ENCODE measurements at places on chromosomes 2 and 18. TPM values are rescaled to one million over a fixed set of nuclear protein-coding genes. Genes with fewer than 3 reads are reported as not detected.

- H3K4me3 ChIP-seq = no peak overlapping the region
- H3K27me3 ChIP-seq = no peaks in the 10 kb centered on the region
- no peaks in the 10 kb centered on the region for H3K36me3 ChIP-seq
- peaks cover 13% of the 10 kb centered on the region for H3K4me1 ChIP-seq
Observed at GRCh38 chr2:96954011-96954846, 32.2 kb downstream of the FAM178B start.

The AGXT gene
- polyA plus RNA-seq = not detected

GRCh38 chr2:51424418-51424817 is 392.5 kb upstream of the NRXN1 start:
- no peaks in the 10 kb centered on the region for H3K4me1 ChIP-seq
- H3K4me3 ChIP-seq = no peak overlapping the region
- no peak for DNase-seq
- no peaks in the 10 kb centered on the region for H3K27me3 ChIP-seq

DNA sequence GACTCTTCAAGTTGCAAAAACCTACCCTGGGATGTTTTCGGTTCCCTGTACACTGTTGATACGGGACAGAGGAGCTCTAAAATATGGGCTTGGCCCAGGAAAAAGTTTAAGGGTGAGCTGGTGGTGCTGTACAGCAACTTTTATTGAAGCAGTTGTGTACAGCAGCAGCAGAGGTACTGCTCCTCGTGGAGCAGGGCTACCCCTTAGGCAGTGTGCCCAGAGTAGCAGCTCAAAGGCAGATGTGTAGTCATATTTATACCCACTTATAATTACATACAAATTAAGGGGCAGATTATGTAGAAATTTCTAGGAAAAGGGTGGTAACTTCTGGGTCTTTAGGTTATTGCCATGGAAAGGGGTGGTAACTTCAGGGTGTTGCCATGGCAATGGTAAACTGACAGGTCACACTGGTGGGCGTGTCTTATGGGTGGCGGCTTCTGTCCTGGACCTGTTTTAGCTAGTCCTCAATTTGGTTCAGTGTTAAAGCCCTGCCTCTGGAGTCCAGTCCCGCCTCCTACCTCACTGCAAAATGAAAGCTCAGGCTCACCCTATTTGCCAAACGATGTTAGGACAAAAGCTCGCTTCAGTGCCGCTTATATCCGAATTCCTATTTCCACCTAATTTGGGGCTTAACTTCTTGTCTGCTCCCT is 203.2 kb downstream of the ETAA1 start:
- DNase-seq = no peak
- H3K27ac ChIP-seq = no peak overlapping the region
- H3K36me3 ChIP-seq = no peaks in the 10 kb centered on the region
- no peaks in the 10 kb centered on the region for H3K27me3 ChIP-seq
- H3K4me3 ChIP-seq = no peak overlapping the region

GRCh38 chr2:241872313-241872642 is 2.7 kb downstream of the RTP5 start:
- DNase-seq = no peak
- no peaks in the 10 kb centered on the region for H3K36me3 ChIP-seq
- H3K4me3 ChIP-seq = no peak overlapping the region

The GULP1 gene
- polyA plus RNA-seq = not detected

The NOL4 gene
- not detected for polyA plus RNA-seq

DNA sequence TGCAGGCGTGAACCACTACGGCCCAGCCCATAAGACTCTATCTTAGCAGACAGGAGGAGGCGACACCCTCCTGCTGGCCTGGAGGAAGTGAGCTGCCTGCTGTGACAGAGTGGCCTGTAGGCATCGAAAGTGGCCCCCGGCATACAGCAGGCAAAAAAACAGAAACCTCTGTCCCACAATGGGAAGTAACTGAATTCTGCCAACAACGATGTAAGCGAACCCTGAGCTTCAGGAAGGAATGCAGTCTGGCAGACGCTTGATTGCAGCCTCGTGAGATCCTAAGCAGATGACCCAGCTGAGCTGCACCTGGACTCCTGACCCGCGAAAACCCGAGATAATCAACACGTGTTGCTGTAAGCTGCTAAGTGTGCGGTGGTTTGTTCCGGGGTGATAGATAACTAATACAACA is 13.6 kb downstream of the MRO start:
- H3K27me3 ChIP-seq = no peaks in the 10 kb centered on the region
- H3K27ac ChIP-seq = no peak overlapping the region
- H3K4me3 ChIP-seq = no peak overlapping the region

- DNase-seq = no peak
- H3K27ac ChIP-seq = peak overlapping the region; percentile 84
- no peaks in the 10 kb centered on the region for H3K27me3 ChIP-seq
- H3K36me3 ChIP-seq = peaks cover 7% of the 10 kb centered on the region
- peaks cover 29% of the 10 kb centered on the region for H3K4me1 ChIP-seq
Observed at GRCh38 chr2:96866586-96866985, 3.3 kb downstream of the SEMA4C start.

DNA sequence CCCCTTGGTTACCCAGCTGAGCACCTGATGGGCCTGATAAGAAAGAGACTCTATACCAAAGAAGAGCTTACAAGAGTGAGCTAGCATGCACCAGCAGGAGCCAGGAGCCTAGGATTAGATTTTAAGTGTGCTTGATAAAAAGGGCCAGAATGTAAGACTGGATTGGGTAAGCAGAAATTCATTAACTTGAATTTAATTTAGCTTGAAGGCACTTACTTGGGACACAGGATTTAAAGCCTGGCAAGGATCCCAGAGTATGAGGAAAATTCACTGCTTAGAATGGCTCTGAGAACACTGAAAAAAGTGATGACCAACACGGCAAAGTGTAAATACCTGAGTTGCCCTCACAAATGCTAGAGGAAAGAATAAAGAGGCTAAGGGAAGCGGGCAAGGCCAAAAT is 91.3 kb upstream of the RBBP8 start:
- peaks cover 5% of the 10 kb centered on the region for H3K4me1 ChIP-seq
- no peaks in the 10 kb centered on the region for H3K36me3 ChIP-seq
- H3K27me3 ChIP-seq = no peaks in the 10 kb centered on the region
- no peak overlapping the region for H3K27ac ChIP-seq

GRCh38 chr18:77346208-77346810 is 96.7 kb downstream of the GALR1 start:
- no peak overlapping the region for H3K27ac ChIP-seq
- DNase-seq = no peak
- H3K4me1 ChIP-seq = no peaks in the 10 kb centered on the region
- H3K27me3 ChIP-seq = no peaks in the 10 kb centered on the region
- H3K4me3 ChIP-seq = no peak overlapping the region

DNA sequence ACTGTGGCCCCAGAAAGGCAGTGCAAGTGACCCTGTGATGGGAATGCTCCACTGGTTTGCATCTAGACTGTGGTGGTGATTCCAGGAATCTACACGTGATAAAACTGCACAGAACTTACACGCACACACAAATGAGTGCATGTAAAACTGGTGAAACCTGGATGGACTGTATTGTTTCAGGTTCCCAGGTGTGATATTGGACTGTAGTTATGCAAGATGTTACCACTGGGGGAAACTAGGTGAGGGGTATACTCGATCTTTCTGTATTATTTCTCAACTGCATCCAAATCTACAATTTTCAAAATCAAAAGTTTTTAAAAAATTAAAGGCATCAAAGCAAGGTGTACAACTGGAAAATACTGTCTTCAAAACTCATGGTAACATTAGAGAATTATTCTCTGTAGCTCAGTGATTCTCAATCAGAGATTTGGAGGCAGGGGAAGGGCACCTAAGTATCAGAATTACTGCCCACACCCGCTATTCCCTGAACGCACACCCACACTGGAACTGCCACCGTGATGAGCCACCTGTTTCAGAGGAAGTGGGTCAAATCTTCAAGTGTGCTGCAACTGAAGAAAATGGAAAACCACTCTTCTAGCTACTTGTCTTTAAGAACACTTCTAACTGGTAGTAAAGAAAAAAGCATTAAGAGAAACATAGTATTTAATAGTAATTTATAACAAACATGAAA is 26.7 kb downstream of the PTPN2 start:
- H3K27ac ChIP-seq = no peak overlapping the region
- H3K4me1 ChIP-seq = peaks cover 11% of the 10 kb centered on the region
- H3K36me3 ChIP-seq = no peaks in the 10 kb centered on the region
- H3K4me3 ChIP-seq = no peak overlapping the region
- no peaks in the 10 kb centered on the region for H3K27me3 ChIP-seq

The GALNT3 gene
- polyA plus RNA-seq = not detected

The TNFRSF11A gene
- not detected for polyA plus RNA-seq

DNA sequence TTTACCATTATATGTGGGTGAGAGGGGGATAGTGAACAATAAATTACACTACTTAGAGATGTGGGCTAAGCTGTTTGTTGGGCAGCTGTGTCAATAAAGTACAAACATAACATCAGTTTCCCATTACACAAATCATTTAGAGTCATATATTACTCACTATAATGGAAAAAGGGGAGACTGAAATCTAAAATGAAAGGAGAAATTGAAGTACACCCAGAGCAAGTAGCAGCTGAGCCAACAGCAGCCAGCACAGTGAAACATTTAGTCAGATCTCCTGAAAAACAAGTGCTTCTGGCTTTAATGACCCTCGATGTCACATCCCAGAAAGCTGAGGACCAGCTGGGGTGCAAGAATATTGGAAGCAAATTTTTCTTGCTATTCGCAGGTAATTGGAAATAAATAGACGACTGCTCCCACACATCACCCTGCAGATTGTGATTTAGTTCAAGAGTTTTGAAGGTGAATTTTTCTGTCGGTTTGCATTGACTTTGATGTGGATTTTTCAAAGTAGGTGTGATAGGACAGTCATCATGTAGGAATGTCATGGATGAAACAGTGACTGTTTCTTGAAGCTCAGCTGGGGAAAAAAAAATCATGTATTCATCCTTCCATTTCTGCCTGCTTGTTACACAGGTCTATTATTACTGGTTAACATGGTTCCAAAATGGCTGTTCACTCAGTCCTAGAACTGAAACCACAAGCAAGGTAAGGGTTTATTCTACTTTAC is 1607.3 kb upstream of the CELF4 start:
- H3K36me3 ChIP-seq = no peaks in the 10 kb centered on the region
- no peak overlapping the region for H3K27ac ChIP-seq
- H3K27me3 ChIP-seq = no peaks in the 10 kb centered on the region
- no peak for DNase-seq
- H3K4me1 ChIP-seq = no peaks in the 10 kb centered on the region

All from naive thymus-derived CD4-positive, alpha-beta T cell (primary cell).